Right forelimb (tissue), 1 donor: ENCODE measurements at places on chromosomes 2 and 18.

- no peak for DNase-seq
Observed at GRCh38 chr2:99537910-99538485, 48.2 kb upstream of the REV1 start.

DNA sequence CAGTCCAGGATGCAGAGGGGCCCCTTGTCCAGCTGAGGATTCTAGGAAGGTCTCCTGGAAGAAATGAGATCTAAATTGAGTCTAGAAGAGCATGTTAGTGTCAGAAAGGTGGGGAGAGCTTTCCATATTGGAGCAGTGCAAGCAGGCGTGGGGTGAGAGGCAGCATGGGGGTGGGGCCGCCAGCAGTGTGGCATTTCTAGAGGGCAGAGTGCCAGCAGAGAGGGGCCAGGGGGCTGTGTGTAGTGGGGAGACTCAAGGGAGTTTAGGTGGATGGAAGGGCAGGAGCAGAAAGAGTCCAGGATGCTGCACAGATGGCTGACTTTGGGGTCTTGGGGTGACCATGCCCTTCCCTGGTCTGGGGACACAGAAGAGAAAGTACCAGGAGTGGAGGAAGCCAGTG, 2.1 kb downstream of the VIL1 start:
- DNase-seq = no peak

- DNase-seq = no peak
Observed at GRCh38 chr2:144780983-144781382, 261.1 kb upstream of the ZEB2 start.

DNA sequence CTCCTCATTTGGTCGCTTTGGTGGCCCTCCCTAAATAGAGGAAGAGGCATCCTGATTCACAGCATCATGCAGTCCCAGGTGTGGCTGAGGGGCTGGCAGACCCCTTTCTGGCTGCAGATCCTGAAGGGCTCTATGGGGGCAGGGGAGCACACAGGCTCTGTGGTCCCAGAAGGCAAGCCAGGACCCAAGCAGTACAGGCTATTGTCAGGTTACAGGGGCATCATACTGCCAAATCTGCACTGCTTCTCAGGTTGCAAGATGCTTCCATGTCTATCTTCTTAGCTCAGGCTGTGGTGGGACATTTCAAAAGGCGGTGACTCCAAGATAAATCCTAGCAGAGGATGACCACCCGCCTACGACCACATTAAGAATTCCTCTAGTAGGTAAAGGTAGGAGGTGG, 54.3 kb downstream of the TTC32 start:
- peak; percentile 7 for DNase-seq

- DNase-seq = no peak
Observed at GRCh38 chr2:43946685-43947084, 49.1 kb downstream of the LRPPRC start.

DNA sequence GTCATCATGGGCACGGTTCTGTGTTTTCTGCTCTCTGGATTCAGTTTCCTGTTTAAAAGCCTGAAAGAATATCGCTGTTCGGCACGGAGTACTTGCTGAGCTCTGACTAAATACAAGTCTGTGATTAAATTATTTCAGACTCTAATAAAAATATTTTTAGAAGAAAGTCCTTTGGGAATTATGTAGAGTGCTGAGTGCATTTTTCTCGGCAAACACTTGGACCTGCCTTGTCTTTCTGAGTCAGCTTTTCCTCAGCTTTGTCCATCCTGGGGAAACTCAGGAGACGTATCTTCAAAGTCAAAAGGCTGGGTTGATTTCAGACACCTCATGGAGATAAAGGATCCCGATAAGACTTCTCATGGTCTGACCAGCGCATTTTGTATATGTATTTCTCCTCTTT, 45.9 kb downstream of the IL1R2 start:
- no peak for DNase-seq

- no peak for DNase-seq
Observed at GRCh38 chr2:165953306-165953654, 296 bp downstream of the TTC21B start.

GRCh38 chr2:54438271-54438670, 17.9 kb upstream of the SPTBN1 start:
- no peak for DNase-seq

- no peak for DNase-seq
Observed at GRCh38 chr18:8754995-8755960, 49.9 kb downstream of the MTCL1 start.

DNA sequence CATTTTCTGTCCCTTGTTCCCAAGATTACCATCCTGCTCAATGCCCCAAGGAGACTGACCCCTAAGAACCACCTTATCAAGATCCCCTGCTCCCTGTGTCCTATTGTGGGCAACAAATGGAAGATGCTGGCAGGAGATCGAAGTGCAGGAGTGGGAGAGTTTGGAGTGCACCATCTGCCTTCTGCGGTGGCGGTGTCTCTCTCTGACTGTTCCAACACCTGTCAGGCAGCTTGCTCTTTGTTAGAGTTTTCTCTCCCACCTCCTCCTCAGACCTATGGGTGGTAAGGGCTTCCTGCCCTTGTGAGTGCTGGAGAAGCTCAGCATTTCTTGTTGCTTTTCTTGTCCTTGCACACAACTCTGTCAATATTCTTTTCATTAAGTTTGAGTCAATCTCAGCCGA, 64.1 kb upstream of the SPHKAP start:
- DNase-seq = no peak

DNA sequence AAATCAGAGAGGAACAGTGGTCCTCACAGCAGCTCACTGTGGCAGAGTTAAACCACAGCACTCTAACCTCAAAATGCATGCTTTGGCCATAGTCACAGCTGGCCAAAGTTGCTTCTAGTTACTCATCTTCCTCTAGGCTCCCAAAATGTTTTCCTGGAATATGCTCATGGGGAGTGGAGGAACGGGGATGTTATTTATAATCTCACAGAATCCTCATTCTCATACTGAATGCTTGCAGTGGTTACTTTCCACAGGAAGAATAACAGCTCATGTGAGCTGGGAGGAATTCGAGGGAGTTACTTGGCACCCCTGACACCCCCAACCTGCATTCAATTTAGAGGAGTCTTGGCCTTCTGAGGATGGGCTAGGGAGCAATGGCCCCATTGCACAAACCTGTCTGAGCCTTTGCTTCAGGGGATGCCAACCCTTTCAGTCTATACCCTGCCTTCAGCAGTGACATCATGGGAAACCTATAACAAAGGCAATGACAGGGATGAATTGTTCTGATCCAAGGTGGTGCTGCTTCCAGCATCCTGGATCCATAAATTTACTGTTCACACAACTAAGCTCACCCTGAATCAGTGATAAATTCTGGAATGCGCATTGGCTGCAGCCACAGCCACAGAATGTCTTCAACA, 22.4 kb upstream of the CCBE1 start:
- no peak for DNase-seq

DNA sequence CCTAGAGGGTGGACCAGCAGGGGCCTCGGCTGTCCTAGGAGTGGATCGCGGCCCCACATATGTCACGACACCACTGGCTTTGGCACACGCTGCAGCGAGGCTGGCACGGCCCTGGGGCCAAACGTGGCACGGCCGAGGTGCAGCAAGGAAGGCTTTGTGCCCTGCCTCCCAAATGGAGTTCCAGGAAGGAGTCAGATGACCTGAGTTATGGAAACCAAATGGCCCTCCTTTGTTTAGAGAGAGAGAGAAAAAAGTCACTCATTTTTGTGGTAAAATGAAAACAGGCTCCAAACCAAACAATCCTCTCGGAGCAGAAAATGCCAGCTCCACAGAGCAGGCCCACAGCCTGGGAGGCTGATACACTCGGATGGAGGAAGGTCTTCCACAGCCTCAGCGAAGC, 105.6 kb downstream of the ANTXR1 start:
- DNase-seq = no peak

DNA sequence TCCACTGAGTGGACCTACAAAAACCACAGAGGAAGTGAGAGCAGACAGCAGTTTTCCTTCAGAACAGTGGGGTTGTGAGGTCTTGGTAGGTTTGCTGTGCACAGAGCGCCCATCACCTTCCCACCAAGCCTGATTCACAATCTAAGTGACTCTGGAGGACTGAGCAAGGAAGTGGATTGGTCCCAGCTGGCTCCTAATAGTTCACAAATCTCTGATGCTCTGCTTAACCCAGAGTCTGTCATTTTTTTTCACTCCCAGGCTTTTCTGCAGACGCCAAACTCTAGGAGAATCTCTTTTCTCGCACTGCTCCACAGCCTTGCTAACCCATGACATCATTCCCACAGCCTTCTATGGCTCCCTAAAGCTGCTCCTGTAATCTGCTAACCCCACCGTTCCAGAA, 280.4 kb downstream of the C1D start:
- DNase-seq = no peak

DNA sequence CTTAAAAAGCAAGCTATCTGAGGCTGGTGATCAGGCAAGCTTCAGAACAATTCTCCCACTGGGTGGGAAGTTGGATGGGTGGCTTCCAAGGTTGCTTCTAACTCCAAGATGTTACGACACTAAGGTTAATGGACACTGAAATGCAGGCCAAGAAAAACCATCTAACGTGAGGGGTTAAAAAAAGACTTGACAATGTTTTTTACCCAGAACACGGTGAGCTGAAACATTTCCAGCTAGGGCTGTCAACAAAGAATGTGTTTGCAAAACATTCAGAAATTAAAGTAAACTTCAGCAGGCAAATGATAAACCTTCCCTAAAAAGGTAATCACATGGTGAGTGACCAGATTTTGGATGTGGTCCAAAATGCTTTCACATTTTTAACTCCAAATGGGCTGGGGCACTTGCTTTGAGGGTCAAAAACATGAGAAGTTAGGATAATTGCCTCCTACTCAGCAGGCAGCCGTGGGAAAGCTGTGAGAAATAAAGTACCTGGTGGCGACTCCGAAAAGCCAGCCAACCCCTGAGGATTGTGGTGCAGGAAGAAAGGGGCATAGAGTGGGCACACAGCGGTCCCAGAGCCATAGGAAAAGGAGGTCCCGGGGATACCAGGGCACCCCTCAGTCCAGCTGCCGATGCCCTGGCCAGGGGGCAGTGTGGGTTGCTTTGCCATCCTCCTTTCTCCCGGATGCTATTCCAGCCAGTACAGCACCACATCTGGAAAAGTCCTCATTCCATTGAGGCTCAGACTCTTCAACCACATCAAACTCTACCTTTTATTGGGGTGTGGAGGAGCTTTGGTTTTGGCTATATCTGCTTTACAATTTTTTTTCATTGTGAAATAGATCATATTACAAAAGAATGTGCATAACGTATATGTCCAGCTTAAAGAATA, 90.0 kb upstream of the ATL2 start:
- no peak for DNase-seq

- no peak for DNase-seq
Observed at GRCh38 chr18:54360406-54360805, 2.7 kb downstream of the C18orf54 start.

DNA sequence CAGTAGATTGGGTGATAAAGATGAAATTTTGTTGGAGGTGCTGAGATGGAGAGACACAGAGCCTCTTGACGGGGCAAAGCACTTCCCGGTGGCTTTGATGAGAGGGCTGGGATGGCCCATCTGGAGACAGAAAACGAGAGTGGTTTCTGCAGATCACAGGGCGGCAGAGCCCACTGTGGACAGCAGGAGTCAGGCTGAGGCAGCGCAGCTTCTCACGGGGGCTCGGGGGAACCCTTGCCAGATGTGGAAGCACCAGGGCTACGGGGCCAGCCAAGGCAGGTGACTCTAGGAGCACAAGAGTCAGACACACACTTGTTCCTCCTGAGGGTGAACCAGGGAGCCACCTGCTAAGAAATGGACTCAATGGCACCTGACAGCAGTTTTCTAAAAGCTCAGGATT, 78.5 kb downstream of the TPO start:
- DNase-seq = no peak

GRCh38 chr2:190382851-190383250, 25.3 kb upstream of the MFSD6 start:
- no peak for DNase-seq

DNA sequence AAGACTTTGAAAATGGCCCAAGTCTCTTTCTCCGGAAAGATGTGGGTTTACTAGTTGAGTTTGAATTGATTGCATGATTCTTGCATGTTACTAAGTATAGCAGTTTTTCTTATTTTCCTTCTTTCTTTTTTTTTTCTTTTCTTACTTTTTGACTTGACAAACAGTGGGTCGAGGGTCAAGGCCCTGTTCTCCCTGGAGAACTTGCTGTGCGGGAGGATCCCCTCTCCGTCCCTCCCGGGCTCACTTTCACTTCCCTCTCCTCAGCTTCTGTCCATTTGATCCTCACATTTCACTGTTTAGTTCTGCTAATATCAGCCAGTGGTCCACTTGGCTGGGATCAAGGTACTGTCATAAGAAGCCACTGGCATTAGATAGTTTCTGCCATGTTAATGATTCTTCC, 767.4 kb downstream of the TDRD15 start:
- DNase-seq = no peak

DNA sequence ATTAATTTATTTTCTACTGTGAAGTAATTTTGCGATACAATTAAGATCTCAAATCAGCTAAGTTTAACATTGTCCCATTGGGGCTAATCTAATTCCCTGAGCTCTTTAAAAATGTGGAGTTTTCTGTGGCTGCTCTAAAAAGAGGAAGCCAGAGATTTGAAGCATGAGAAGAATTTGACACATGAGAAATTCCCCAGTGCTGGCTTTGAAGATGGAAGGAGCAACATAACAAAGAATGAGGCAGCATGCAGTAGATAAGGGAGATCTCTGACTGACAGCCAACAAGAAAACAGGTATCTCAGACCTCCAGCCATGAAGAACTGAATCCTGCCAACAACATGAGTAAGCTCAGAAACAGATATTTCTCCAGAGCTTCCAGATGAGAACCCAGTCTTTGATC, 308.4 kb downstream of the ZNF804A start:
- DNase-seq = no peak

- no peak for DNase-seq
Observed at GRCh38 chr2:148900350-148900837, 25.4 kb downstream of the KIF5C start.

DNA sequence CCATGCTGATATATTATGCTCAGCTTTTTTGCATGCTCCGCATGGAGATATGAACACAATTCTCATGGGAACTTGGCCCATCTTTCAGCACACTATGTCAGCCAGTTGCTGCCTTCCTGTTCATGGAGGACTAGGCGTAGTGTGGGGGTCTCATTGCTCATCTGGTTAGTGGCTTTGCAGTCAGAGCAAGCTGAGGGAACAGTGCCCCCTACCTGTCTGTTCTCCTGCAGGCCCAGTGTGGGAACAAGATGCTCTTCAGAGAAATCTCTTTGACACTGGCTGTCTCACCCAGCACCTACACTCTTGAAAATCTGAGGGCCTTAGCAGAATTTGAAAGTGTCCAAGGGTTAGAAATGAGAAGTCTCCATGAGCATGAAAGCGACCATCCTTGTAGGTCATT, 47.1 kb downstream of the SPTBN1 start:
- DNase-seq = no peak

DNA sequence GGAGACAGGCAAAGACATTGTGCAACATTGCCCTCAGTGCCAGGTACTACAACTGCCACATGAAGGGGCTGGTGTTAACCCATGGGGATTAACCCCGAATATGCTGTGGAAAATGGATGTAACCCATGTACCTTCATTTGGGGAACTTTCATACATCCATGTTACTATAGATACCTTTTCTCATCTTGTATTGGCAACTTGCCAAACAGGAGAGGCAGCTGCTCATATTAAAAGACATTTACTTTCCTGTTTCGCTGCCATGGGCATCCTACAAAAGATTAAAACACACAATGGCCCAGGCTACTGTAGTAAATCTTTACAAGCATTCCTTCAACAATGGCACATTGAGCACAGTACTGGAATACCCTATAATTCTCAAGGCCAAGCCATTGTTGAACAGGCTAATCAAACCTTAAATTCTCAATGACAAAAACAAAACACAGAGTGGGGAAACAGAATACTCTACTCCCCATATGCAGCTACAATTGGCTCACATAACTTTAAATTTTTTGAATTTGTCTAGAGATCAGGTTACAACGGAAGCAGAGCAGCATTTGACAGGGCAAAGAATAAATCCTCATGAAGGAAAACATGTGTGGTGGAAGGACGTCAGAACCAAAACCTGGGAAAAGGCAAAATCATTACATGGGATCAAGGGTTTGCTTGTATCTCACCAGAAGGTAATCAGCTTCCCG, 1723.5 kb upstream of the LRRTM1 start:
- DNase-seq = no peak
